ENCODE measurements at places on chromosomes 5 and 9.

- DNase-seq = no peak
These were observed 25.9 kb downstream of the SRP19 start for GRCh38 chr5:112886975-112887374.

DNA sequence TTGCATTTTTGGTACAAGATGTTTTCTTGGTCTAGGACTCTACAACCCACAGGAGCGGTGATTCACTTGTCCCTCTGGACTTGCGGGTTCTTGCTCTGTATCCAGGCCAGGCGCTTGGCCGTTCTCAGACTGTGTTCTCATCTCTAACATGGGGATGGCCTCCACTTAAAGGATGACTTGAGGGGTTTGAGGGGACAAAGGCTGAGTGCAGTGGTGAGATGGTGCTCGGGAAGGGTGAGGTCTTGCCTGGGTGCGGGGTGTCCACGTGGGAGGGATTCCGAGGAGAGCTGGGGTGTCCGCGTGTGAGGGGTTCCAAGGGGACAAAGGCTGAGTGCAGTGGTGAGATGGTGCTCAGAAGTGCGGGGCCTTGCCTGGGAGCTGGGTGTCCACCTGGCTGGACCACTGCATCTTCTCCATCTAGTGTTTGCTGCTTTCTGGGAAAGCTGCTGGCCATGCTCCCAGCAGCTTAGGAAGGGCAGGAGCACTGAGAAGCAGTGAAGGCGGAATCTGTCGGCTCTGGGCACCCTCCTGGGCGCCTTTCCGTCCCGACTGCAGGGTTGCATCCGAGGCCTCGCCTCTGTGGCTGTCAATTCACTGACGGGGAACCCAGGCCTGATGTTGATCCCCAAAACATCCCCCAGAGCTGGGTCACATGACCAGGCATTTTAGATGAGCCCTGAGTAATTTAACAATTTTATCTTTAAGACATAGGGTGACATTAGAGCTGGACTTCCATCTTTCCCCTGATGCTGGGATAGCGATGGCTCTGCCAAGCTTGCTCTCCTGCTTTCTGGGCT is 280.5 kb upstream of the IRX4 start:
- no peak for DNase-seq

- no peak for DNase-seq
These were observed 1.0 kb downstream of the BASP1 start for GRCh38 chr5:17218353-17219005.

DNA sequence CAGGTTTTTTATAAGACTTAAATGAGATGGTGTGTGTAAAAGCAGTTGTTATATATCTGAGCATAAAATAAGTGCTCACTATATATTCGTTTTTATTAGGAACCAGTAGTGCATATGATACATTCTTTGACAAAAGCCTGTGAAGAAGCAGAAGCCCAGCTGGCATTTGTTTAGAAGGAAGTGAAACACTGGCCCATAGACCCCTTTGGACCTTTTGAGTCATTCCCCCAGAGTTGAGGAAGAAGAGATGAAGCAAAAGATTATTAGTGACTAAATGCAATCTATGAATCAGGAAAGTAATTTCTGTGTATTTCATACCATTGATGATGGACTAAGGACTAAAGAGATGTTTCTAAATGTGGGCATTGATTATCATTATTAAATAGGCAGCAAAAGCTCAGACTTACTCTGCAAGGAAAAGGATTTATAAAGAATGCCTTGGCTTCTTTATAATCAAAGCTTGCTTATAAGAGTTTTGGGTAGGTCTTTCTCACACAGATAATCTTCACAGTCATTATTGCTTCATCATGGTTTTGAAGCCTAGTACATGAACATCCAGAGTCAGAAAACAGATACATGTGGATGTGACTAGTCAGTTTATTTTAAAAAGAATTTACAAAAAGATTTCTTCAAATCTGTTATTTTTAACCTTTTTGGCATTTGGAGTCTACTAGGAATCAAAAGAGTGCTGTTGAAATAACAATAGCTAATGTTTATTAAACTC is 16.9 kb upstream of the FER start:
- no peak for DNase-seq

GRCh38 chr5:103101079-103101750 is 18.7 kb downstream of the GIN1 start:
- DNase-seq = no peak

- no peak for DNase-seq
These were observed 146.8 kb downstream of the PRKACG start for GRCh38 chr9:68867066-68867465.

GRCh38 chr5:109929911-109930310 is 240.2 kb downstream of the MAN2A1 start:
- no peak for DNase-seq

GRCh38 chr9:80127920-80128319 is 556.2 kb downstream of the TLE4 start:
- DNase-seq = no peak

GRCh38 chr5:39698838-39699560 is 274.2 kb upstream of the DAB2 start:
- no peak for DNase-seq

DNA sequence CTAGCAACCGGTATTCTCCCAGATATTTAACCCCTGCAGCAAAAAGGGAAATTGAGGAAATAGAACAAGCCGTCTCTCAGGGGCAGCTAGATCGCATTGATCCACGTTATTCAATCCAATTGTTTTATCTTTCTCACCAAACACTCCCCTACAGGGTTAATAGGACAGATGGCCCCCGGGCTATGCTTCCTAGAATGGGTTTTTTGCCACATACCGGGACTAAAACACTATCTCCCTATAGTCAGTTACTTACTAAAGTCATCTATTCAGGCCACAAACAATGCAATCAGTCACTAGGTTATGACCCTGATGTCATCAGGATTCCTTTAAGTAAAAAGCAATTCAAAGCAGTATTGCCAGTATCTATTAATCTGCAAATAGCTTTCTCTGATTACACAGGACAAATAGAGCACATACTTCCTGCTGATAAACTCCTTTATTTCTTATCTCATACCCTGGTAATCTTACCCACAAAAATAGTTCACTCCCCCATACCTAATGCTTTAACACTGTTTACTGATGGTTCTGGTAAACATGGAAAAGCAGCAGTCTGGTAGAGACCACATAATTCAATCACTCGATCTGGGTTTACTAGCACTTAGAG is 159.0 kb downstream of the CPLANE1 start:
- no peak for DNase-seq

- no peak for DNase-seq
These were observed 228.2 kb downstream of the SYK start for GRCh38 chr9:91029650-91030361.

- DNase-seq = no peak
These were observed 21.3 kb downstream of the AKNA start for GRCh38 chr9:114366334-114367128.

DNA sequence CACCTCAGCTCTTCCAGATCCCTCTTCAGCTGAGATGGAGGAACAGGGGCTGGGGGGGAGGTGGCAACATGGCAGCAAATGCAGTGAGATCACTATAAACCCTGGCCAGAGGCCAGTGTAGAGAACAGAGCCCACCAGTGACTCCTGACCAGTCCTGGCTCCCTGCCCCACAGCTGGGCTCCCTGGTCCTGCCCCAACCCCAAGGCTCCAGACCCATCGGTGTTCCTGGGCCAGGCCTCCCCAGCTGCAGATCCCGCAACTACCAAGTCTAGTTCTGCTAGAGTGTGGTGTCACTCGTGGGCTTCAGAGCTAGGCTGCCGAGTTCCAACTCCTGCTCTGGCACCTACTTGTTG is 16.8 kb downstream of the AKNA start:
- DNase-seq = no peak

DNA sequence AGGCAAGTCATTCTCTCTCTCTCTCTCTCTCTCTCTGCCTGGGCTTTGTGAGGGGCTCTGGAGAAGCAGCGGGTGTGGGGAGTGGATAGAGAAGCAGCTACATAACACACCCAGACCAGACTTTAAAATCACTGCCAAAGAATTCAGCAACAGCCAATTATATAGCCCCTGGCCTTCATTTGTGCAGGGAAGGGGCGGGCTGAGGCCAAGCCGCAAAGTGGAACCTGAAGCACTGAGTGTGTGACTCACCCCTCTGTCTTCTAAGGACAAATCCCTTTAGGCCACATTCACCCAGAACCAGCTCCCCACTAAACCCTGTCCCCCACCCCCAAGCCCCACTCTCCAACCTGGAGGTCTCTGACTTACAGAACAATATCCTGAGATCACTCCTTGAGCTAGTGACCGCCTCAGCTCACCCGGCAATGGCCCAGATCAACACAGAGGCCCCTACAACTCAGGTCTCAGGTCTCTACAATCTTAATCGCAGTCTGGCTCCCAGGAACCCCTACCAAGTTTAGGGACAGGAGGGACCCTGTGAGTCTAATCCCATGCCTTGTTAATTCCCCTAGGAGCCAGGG is 6.0 kb downstream of the B4GALT1 start:
- DNase-seq = no peak

DNA sequence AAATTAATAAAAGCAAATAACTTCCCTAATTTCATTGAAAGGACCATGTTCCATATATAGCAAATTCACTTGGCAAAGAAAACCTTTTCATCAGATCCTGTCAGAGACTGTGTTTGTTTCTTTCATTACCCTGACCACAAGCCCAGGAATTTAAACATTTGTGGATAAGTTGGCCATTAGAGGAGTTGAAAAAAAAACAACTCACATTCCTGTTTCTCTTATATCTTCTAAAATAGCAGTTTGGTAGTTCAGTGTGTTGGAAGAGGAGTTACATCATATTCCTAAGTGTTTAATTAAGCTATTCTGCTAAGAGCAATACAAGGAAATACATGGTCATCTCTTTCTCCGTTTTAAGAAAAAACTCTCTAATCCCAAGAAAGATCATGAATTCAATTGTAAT is 505.6 kb downstream of the TLE1 start:
- no peak for DNase-seq

DNA sequence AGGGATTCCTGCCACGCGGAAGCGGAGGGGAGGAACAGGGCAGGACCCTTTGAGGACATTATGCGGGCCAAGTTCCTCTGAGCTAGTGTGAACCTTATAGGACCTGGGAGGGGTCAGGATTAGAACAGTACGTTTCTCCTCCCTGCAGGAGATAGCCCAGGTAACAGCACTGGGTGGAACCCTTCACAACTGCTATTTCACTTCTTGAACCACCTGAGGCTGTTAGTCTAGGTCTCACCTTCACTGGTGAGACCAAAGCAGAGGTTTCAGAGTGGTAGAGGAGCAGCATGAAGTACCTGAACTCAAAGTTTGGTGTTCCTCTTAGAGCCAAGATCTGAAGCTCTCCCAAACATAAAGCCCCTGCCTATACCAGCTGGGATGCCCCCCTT is 832 bp downstream of the EIF4EBP3 start:
- no peak for DNase-seq

- DNase-seq = no peak
These were observed 30.7 kb downstream of the NRG2 start for GRCh38 chr5:140012443-140012842.

DNA sequence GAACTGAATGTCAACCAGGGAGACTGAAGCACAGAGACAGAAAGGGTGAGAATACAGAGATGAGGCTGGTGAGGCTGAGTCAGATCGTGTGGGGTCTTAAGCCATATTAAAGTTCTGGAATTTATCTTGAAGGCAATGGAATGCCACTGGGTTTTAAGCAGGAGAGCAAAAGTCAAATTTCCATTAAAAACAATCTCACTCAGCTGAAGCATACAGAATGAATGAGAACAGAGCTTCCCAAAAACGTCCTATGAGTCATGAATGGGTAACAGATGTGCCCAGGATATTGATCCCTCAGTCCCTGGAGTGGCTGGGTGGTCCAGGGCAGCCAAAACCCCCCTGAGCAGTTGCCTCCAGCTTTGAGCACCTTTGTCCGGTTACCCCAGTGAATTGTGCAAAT is 44.9 kb downstream of the PFDN1 start:
- DNase-seq = no peak

DNA sequence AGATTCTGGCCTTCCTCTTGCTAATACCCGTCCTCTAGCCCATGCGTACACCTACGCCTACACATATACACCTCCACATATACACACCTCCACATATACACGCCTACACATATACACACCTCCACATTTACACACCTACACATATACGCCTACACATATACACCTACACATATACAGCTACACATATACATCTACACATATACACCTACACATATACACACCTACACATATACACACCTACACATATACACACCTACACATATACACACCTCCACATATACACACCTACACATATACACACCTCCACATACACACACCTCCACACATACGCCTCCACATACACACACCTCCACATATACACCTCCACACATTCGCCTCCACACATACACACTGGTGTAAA is 27.2 kb downstream of the AK3 start:
- no peak for DNase-seq

GRCh38 chr9:134363450-134363849 is 37.2 kb downstream of the RXRA start:
- DNase-seq = no peak

- DNase-seq = no peak
These were observed 9.2 kb downstream of the ARL15 start for GRCh38 chr5:54301220-54301619.

- no peak for DNase-seq
These were observed 14.0 kb downstream of the PPWD1 start for GRCh38 chr5:65577141-65577540.

DNA sequence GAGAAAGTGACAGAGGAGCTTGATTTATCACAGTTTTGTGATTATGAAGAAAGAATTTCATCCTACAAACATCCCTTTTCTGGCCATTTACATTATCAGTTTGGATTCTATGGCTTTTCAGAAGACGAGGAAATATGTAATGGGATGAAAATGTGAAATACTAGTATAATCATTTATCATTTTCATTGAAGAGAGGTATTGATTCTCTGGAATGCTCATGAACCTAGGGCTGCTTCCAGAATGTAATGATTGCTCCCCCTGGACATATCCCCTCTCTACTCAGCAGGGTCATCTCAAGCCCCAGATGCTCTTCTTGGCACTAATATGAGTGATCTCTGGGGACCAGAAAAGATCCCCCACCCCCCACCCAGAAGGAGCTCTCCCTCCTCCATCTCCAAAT is 106.7 kb upstream of the ZNF618 start:
- no peak for DNase-seq

GRCh38 chr9:124038239-124038638 is 26.7 kb downstream of the LHX2 start:
- no peak for DNase-seq

GRCh38 chr9:38718148-38718547 is 1.8 kb downstream of the FAM240B start:
- no peak for DNase-seq

GRCh38 chr5:56813302-56813701 is 2.0 kb upstream of the MAP3K1 start:
- DNase-seq = no peak
